IPS-NIHi11 (cell line): ENCODE measurements at places on chromosomes 4 and X.

- no peak for DNase-seq
Measured at GRCh38 chr4:162401021-162401420, 237.2 kb upstream of the FSTL5 start.

DNA sequence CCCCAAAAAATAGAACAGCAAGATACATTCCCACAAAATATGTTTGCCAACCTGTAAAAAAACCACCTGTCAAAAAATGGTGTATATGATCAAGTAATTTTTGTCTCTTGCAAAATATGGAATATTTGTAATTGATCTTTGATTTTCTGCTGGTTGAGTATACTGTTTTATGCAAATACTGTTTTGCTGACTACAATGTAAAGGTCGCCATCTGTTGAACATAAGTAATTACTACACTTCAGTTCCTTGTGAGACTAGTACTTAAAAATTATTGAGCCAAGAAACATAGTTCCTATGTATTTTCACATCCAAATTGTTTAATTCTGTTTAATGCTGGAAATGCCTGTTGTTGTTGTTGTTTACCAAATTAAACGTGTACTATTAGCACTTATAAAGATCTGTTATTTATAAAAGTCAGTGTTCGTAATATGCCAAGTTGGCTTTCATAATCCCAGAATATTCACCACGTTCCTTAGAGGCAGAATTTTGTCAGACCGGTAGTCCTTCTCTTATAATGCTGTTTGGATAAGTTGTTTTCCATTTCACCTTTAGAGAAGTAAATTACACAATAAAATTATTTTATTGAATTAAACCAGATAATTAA, 144.2 kb downstream of the PDLIM5 start:
- peak; percentile 26 for DNase-seq

DNA sequence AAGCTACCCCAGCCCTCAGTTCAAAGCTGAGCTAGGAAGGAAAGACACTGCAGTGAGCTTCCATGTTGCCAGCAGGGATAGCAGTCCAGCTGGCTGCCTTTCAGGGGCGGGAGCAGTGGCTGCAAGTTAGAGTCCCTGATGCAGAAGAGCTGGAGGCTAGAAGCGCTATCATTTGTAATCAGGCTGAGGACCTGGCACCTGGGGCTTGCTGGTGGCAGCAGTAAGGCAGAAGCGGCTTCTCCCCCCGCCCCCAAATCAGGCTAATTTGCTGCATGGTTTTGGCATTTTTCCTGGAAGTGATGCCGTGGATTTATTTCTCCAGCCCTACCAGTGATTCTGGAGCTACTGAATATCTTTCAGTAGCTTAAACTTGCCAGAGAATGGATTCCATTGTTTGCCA, 203.3 kb downstream of the CLCN4 start:
- no peak for DNase-seq

DNA sequence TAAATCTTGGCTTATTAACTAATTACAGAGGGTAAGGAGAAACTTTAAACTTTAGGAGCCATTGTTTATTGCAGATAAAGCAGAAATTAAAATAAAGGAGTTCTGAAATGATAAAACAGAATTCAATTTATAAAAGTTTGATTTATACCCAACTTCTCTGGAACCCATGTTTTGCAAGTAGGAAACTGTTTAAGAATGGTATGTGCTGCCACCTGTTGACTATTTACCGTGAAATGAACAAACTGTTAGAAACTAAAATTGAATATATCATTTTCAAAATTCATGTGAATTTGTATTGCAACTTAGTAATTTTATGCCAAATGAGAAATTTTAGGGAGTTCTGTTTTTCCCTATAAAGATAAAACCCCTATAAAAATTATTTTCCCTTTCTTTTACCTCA, 11.0 kb upstream of the TBC1D8B start:
- DNase-seq: no peak

GRCh38 chr4:186473933-186474332, 81.4 kb downstream of the MTNR1A start:
- no peak for DNase-seq

GRCh38 chr4:155908187-155909139, 5.0 kb downstream of the TDO2 start:
- DNase-seq: no peak

DNA sequence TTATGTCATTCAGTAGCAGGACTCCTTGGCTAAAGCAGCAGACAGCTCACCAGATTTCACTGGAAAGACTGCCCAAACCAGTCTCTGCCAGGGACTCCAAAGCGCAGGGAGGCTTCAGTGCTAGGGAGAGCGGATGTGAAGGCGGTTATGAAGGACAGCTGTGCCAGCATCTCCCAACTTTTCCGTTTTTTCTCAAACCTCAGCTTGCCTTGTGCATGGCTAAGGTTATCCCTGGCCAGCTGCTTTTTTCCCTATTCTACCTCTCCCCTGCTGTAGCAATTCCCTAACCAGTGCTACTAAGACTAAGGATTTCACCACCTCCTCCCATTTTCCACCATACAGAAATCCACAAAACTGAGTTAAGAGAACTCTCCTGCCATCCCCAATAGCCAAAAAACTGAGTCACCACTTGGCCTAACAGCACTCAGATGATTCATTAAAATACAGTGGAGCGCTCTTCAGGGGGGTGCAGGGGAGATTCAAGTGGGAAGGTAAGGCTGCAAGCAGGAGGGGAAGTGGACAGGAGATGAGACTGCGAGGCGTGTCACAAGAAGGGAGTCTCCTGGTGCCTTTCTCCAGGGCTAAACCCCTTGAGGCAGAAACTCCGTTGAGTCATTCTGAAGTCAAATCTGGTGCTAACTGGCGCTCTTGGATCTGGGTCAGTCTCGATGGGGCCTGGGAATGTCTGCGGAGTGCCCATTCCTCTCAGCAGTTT, 90.7 kb downstream of the PALLD start:
- DNase-seq: peak; percentile 36

DNA sequence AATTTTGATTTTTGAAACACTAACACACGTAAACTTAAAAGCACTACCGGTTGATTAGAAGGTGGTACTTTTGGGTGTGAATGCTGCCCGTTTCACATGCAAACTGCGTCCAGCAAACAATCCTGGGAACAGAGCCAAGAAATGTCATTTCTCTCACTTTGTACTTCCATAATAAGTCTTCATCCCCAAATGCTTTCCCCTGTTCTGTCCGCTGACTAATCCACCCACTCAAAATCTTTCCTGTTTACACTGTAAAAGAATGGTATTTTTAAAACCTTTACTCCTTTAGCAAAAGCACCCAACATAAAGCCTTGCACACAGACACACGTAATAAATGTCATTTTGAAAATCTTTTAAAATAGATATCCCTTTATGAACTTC, 39.1 kb upstream of the PDLIM5 start:
- DNase-seq: no peak

DNA sequence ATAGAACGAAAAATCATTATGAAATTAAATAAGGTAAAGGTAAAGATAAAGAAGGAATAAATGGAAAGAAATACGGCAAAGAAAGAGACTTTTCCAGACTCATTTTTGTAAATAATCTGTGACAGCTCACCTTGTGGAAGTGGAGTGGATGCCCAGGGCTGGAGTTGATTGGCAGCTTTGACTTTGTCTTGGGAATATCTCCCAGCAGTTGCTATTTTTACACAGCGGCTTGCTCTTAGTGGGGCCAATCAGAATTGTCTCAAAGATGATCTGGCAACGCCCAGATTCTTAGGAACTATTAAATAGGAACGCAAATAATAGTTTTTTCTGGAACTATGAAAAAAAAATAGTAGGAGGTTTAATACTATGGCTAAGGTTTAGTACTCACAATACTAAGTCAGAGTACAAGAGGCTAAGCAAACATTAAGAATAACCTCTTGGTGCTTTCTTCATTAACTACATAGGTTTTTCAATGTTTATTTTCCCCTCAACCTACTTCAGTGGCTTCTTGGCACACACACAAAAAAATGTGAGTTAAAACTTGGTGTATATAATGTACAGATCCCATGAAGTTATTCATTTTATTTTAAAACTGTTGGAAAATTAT, 132.7 kb downstream of the TRAM1L1 start:
- DNase-seq: no peak

GRCh38 chrX:107700790-107701189, 72.5 kb downstream of the PRPS1 start:
- no peak for DNase-seq

- DNase-seq: no peak
Measured at GRCh38 chrX:9947131-9947794, 19.9 kb upstream of the CLDN34 start.

- DNase-seq: no peak
Measured at GRCh38 chr4:115233600-115233999, 120.2 kb upstream of the NDST4 start.

GRCh38 chr4:57184378-57185029, 74.3 kb upstream of the IGFBP7 start:
- DNase-seq: no peak

DNA sequence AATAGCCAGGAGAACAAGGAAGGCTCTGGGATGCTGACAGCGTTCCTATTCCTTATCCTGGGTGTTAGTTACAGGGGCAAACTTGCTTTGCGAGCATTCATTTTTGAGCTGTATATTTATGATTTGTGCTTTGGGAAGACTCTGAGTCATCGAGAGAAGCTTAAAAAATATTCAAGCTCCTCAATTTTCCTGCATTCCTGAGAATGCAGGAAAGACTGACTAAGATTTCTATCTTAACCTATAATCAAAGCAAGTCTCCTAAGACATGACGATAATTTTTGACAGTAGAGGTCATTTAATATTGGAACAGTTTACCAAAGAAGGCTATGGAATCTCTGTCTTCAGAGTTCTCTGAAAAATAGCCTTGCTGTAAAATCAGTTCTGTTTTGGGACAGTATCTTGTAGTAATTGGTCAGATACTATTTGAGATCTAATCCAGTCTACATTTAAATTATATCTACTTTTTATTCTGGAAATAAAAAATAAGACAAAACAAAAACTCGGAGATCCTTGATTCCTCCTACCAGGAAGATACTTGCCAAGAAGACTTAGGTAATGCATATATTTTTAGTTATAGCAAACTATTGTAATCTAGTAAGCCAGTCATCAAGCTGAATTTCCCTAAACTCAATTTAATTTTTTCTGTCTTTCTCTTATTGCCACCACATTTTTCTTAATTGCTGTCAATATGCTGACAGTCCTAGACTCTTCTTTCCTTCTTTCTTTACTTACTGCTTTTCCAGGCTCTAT, 31.7 kb downstream of the BBS12 start:
- DNase-seq: no peak

DNA sequence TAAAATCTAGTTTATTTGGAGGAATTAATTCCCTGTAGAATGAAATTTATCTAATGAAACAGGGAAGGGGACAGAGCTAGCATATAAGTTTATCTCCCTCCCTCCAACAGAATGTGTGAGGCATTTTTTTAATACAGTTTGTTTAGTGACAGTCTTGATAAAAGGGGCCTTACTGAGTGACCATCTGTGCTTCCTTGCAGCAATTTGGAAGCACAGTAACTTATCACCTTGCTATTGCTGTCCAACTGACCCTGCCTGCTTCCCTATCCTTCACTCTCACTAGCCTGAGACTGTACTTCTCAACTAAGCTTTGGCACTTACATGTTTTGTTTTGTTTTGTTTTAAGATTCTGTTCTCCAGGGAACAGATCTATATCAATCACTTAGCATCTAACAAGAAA, 31.1 kb upstream of the KCTD8 start:
- DNase-seq: no peak

DNA sequence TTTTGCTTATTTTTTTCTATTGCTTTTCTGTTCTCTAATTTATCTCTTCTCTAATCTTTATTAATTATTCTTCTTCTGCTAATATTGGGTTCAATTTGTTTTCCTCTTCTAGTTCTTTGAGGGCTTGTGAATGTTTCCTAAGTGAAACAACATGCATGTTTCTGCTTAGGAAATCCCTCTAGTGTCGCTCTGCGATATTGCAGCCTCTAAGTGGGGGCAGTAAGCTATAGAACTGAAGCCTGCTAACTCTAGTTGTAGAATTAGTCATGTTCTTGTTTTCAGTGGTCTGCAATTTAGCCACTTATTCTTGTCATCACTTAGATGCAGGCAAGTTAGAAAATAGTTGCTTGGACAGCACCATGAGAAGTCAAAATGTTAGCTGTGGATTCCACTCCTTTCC, 222.6 kb downstream of the SPIN4 start:
- DNase-seq: no peak

- no peak for DNase-seq
Measured at GRCh38 chrX:107677501-107677901, 49.2 kb downstream of the PRPS1 start.

DNA sequence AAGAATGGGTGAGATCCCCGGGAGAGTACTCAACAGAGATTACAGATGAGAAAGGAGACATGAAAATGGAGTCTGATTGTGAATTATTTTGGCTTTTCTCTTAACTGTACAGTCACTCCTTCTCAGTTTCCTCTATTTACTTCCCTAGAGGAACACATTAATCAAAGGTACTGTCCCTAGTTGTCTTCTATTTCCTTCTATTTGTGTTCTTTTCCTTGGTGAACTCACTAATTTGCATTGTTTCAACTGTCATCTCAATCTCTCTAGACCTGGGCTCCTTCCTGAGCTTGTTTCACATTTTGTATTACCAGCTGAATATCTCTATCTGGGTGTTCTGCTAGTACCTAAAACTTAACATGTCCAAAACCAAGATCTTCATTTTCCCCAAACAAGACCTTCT, 59.8 kb downstream of the ABCB7 start:
- DNase-seq: no peak

- DNase-seq: peak; percentile 56
Measured at GRCh38 chrX:130393451-130394074, 8.1 kb upstream of the GPR119 start.

DNA sequence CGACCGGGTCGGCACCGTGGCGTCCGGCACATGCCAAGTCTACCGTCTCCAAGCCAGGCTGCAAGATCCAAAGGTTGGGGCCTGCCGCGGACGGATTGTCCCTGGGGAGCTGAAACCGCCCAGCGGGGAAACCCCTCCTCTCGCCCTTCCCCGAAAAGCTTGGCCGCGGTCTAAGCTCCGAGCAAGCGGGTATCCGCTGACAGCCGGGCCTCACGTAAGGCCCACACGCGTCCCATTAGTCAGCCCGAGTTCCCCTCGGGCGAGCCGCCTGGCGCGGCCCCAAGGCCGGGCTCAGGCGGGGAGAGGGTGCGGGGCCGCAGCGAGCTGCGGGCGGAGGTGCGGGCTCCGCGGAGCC, 6.8 kb upstream of the BCOR start:
- DNase-seq: no peak

GRCh38 chrX:65508851-65509250, 25.7 kb downstream of the LAS1L start:
- DNase-seq: no peak

- DNase-seq: no peak
Measured at GRCh38 chrX:2967998-2968909, 38.1 kb upstream of the ARSH start.
